T-helper 2 cell treated with Interferon-gamma antibody and Interleukin-4, amounts not matched to agents 100 ng/mL and 5 ng/mL, for 36 hours (primary cell): ENCODE measurements at places on chromosomes 3 and 15. TPM values are rescaled to one million over a fixed set of nuclear protein-coding genes. Genes with fewer than 3 reads are reported as not detected.

Gene SPINT1
- 3.6 and 3.7 TPM in 2 replicates for total RNA-seq

Gene TGM5
- total RNA-seq = 0.09 and 0.11 TPM in 2 replicates

Gene SI
- not detected in 2 replicates for total RNA-seq

Gene PGBD4
- total RNA-seq = 3.7 and 3.8 TPM in 2 replicates

Gene SAMMSON
- total RNA-seq = not detected in 2 replicates

Gene GHRL
- total RNA-seq = 0.48 and 0.55 TPM in 2 replicates
